Frontal cortex (tissue), 4 donors: ENCODE measurements at places on chromosomes 7 and 10. TPM values are rescaled to one million over a fixed set of nuclear protein-coding genes. Genes with fewer than 3 reads are reported as not detected.

GRCh38 chr7:70571403-70571934 lies 560.5 kb upstream of the GALNT17 start:
- no peak for DNase-seq

GRCh38 chr10:130761788-130762301 lies 549.7 kb downstream of the TCERG1L start:
- DNase-seq, result no peak

GRCh38 chr7:95478272-95479037 lies 7.3 kb upstream of the ASB4 start:
- DNase-seq, result no peak

GRCh38 chr10:33224251-33224965 lies 110.1 kb downstream of the NRP1 start:
- no peak for DNase-seq

DNA sequence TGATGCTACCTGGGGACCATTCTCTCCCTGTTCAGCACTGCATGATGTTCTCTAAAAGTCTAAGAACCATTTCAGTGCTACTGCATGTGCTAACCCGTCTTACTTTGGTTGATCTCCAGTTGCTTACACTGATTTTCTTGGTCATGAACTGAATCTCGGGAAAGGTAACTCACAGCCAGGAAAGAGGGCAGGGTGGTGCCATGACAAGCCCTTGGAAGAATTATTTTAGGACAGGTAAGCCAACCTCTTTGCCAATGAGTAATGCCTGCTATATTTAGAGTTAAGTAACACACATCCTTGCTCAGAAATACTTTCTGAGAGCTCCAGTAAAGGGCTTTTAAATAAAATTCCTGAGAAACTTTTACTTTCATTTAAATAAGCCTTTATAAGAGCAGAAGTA lies 126.7 kb downstream of the ARL4A start:
- no peak for DNase-seq

DNA sequence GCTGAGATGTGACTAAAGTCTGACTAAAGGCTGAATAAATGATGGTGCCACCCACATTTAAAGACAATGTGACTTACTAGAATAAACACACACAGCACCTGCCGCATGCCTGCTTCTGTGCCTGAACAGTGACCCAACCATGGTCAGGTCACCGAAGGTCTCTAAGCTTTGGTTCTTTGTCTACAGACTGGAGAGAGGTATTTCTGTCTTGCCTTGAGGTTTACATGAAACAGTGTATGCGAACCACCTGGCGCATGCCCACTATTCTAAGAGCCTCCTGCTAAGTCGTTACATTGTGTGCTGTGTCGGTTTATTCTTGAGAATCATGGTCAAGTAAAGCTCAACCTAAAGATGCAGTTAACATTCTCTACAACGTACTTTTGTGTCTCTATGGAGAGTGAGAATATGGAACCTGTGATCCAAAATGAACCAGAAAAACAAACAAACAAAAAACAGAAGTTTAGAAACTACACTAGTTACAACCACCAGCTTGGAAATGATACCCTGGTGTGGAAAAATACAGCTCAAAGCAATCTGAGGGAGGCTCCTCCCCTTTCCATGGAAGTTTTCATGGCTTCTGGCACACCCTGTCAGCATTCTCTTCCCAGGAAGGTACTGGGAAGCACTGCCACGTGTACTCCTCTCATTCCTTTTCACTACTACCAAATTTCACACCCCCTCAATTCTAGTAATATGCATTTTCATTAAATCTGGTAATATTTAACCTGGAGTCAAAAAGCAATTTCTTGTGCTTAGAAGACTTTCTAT lies 40.0 kb downstream of the VOPP1 start:
- no peak for DNase-seq

DNA sequence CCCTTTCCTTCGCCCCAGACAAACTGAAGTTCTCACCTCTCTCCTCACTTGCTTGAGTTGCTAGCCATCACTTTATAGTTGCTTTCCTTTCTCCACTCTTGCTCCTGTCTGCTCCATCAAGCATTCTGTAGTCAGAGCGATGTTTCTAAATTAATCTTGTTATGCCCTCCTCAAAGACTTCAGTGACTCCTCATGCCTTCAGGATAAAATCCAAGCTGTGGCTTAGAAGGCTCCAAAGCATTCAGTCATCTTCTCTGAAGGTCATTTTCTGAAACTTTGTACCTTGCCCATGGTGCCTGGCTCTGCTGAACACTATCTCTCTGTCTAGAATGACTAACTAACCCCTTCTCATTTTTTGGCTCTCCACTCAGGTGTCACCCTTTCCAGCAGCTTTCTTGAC lies 222.4 kb upstream of the GRB10 start:
- DNase-seq, result no peak

GRCh38 chr10:48658243-48658974 lies 26.3 kb upstream of the WDFY4 start:
- DNase-seq, result peak; percentile 51

GRCh38 chr10:129933456-129934092 lies 30.5 kb downstream of the EBF3 start:
- no peak for DNase-seq

DNA sequence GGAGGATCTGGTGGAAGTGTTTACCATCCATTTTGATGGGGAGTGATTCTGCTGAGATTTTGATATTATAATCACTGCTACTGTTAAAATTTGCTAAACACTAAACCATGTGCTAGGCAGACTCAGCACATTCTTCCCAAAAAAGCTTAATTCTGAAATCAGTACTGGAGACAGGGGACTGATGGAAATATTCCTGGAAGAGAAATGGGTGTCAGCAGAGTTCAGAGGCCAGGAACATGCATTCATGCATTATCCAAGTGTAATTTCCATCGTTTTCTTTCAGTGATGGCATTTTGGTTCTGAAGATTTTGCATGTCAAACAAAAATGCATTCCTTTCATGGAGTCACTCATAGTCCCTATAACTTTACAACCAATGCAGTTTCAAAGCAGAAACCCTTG lies 79.0 kb downstream of the CDCA7L start:
- DNase-seq, result no peak

DNA sequence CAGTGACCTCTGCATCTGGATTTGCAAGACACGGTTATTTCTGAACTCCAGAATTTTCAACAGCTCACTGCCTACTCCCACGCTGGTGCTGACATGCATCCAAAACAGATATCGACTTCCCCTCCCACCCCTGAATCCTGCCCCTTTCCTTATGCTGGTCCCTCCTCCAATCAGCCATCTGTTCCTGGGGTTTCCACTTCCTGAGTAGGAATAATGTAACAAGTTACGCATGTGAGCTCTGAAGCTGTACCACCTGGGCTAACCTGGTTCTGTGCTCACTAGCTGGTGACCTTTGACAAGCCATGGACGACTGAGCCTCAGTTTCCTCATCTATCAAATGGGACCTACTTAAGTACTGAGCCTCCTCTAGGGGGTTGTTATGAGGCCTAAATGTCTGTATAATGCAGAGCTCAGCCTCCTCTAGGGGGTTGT lies 1.7 kb upstream of the NCAPG2 start:
- DNase-seq, result peak; percentile 38

DNA sequence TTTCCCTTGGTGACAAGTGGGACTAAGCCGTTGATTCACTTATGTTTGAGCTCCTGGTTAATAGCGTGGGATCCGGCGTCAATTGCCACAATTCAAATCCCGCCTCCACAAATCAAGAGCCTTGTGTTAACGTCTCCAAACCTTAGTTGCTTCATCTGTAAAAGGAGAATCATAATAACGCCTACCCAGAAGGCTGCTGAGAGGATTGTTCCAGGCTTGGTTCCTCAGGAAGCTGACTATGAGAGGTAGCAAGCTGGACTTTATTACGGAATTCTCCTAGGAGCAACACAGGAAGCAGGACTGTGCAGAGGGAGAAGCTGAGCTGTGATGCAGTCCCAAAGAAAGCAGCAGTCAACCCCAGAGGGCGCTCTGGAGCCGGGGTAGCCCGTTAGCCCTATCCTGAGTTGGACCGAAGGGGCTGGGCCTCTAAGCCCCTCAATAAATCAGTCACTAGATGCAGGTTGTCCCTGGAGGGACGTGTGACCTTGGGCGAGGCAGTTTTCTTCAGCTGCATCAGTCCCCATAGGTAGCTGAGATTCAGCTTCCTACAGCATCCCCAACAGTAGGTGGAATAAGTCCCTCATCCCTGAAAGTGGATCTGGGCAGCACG lies 6.9 kb upstream of the BAG3 start:
- no peak for DNase-seq

DNA sequence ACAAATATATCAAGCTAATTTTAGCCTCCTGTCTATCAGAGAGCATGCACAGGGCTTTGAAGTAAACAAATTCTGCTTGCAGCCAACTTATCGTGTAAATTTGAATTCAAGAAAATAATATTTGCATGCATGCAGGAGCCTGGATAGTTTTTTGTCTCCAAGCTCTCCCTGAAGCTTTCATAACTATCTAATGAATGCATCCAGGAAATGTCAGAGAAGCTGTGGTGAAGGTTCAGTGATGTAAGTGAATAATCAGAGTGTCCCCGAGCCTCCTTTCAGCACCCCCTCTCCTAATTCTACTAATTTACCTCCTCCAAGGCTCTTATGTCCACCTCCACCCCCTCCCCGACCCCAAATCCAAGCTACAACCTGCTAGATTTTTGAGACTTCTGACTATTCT lies 172.0 kb upstream of the ZNF32 start:
- DNase-seq, result no peak

DNA sequence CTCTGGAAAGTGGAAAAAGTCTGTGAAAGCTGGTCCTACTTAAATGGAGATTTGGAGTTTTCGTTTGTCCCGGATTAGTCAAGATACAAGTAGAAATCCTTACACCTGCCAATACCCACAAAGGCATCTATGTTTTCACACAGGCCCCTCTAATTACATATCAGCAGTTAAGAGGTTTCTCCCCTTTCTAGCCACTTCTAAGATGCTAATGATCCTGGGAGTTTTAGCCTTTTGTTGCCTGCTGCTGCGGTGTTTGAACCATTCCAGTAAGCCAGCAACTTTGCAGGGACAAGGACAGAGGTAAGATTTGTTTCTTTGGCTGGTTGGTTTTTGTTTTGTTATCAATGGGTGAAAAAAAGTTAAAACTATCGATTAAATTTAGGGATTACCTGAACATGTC lies 5.8 kb upstream of the C1QL3 start:
- no peak for DNase-seq

- no peak for DNase-seq
These were observed 34.3 kb upstream of the PHF14 start for GRCh38 chr7:10939237-10939910.

DNA sequence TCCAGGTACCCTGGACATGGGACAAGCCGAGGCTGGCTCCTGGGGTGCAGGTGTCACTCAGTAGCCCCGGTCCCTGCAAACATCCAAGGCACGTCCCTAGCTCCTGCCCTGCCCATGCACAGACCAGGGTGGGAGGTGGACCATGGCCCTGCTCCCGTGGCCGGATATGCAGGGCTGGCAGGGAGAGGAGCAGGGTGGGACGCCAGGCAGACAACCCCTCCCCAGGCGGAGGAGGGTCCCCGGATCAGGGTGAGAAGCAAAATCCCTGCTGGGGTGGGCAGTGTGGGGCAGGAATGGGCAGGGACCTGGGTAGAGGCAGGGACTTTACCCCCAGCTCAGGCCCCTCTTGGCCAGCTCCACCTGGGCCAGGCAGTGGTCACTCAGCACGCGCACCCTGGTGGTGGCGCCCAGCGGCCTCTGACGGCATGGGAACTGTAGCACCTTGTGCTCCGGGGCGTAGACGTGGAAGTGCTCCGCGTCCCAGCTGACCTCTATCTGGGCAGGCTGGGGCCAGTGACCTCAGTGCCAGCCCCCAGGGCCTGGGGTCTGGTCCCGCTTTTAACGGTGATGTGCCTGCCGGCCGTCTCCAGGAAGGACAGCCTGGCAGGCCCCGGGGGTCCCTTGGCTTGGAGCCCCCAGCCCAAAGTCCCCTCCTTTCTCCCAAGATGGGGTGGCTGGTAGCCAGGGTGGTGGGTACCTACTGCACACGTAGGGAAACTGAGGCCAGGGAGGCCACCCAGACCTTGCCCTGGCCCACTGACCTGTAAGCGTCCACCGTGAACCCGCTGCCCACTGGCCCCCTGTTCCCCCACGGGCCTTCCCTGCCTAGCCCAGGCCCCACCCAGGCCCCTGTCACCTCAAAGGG lies 1.2 kb downstream of the GRIFIN start:
- DNase-seq, result no peak

- no peak for DNase-seq
These were observed 29.2 kb downstream of the FAM3C start for GRCh38 chr7:121366852-121367431.

DNA sequence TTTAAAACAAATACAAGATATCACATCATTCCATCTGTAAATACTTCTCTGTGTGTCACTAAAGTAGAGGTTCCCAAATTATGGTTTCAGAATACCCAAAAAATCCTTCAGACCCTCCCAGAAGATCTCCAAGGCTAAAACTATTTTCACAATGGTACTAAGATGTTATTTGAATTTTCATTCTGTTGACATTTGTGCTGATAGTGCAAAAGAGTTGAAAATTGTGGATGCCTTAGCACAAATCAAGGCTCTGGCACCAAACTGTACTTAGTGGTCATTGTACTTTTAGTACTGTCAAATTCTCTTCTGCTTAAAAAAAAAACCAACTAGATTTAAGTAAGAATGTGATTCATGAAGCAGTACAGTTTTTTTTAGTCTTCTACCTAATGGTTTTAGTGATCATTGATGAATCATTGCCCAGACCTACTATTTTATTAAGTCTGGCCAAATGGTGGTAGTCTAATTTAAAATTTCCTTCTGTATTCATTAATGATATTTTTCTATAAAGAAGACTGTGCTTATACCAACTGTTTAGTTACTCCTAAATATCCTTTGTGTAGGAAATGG lies 50.5 kb downstream of the TPST1 start:
- no peak for DNase-seq

- DNase-seq, result no peak
These were observed 1.5 kb upstream of the TACR2 start for GRCh38 chr10:69418052-69418752.

DNA sequence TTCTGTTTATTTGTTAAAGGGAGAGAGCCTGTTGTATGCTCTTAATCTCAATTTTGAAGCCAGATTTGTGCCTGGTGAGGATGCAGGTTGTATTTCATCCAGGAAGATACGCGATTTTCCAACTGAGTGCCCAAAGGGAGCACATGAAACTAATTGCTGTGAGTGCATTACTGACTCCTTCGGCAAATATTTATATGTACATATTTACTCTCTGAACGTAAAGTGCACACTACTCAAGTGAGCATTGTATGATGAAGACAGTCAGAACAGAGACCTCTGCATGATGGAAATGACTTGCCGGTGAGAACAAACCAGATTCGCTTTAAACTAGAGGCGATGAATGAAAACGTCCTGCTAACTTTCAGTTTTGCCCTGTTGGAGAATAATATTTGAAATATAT lies 130.1 kb downstream of the MALRD1 start:
- DNase-seq, result no peak

DNA sequence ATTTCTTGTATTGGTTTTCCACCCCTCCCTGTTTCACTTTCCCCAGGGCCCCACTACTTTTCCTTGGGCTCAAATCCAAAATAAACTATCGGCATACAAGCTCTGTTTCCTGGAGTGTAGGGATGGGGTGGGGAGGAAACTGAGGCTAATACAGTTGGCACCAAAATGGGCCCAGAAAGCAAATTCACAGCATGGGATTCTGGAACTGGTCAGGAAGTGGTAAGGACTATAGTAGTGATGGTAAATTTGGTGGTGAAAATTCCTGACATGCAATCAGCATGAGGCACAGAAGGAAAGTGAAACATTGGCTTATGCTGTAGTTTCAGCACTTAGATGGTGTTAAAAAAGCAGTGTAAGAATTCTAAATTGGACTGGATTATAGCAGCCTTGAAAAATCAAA lies 8.7 kb upstream of the SAMD9L start:
- DNase-seq, result no peak

The KCP gene
- 0.41 TPM for total RNA-seq

The SPDYE1 gene
- total RNA-seq, result not detected

The SLC13A1 gene
- not detected for total RNA-seq

The NUP42 gene
- 60.7 TPM for total RNA-seq

The TRA2A gene
- 51.4 TPM for total RNA-seq

The MRC1 gene
- total RNA-seq, result 3.7 TPM

The OGDHL gene
- 6.9 TPM for total RNA-seq

The GDF10 gene
- 6.5 TPM for total RNA-seq
